ENCODE measurements at places on chromosomes 1 and 21.

DNA sequence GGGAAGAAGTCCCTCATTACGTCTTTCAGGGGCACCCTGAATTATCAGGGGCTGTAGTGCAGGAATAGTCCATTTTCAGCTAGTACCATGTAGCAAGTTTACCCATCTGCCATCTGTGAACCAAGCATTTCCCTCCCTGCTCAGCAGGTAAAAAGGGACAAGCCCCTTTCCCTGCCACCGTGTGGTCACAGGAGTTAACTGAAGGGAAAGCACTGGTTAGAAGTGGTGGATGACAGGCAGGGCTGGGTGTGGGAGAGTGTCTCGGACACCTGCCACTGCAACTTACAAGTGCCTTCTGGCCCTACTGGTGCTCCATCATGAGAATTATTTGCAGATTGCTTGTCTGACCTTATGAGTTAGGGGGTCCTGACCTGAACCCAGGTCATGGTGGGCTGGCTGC is 32.0 kb upstream of the IGSF5 start:
- DNase-seq = no peak

DNA sequence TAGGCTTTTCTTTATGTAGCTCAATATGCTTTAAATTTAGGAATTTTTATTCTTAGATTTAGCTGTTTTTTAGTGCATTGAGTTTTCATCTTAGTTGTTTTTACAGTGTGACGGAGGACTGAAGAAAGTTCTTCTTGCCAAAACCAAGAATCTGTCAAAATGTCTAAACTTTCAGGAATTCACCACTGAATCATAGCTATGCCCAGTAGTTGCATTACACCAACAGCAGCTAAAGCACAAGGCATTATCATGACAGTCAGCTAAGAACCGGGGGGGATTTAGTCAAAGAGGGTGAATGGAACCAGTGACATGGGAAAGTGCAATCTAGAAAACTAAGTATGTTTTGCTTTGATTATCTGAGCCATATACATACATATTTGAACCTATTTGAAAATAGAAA is 6.5 kb upstream of the C1orf146 start:
- no peak for DNase-seq

DNA sequence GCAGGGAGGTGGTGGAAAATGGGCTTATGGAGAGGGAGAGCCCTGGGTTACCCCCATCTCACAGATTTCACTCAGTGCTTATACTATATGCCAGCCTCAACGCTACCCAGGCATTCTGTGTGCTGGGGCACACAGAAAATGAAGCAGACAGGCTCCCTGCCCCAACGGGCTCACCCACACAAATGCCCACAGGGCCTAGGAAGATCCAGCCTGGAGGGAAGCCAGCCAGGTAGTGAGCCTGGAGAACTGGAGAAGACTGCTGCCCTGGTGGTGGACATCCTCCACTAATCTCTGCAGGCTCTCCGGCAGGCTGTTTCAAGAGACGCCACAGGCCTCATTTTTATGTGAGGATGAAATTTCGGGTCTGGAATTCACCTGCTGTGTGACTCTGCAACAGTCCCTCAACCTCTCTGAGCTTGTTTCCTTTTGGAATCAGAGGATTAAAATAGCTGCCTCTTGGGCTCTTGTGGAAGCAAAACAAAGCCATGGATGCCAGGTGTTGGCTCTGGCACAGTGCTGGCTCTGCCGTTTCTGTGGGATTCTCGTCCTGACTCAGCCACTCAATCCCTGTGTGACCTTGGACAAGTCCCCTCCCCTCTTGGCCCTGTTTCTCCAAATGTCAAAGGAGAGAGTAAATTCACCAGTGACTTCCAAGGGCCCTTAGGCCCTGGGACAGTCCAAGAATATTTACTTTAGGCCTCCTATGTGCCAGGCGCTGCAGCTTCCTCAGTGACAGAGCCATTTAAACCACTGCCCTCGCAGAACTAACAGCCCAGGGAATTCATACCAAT is 3.6 kb downstream of the PAQR7 start:
- DNase-seq = no peak

GRCh38 chr1:196355206-196355786 is 252.9 kb downstream of the KCNT2 start:
- DNase-seq = no peak

GRCh38 chr1:65265296-65265650 is 44.1 kb upstream of the DNAJC6 start:
- no peak for DNase-seq

Measured in activated CD4-positive, alpha-beta T cell treated with anti-CD3 and anti-CD28 coated beads, Interleukin-2, amount 50 U/mL, for 4 hours (primary cell).